Aorta (tissue), 5 donors: ENCODE measurements at places on chromosomes 7 and 10. TPM values are rescaled to one million over a fixed set of nuclear protein-coding genes. Genes with fewer than 3 reads are reported as not detected.

- no peak overlapping the region for H3K27ac ChIP-seq
- H3K4me1 ChIP-seq: no peaks in the 10 kb centered on the region
- H3K36me3 ChIP-seq: no peaks in the 10 kb centered on the region
- no peak for DNase-seq
- H3K4me3 ChIP-seq: no peak overlapping the region
Observed at GRCh38 chr7:54111814-54112511, 430.2 kb upstream of the VSTM2A start.

The ASZ1 gene
- not detected for total RNA-seq

The PRTFDC1 gene
- total RNA-seq: 9.2 TPM

DNA sequence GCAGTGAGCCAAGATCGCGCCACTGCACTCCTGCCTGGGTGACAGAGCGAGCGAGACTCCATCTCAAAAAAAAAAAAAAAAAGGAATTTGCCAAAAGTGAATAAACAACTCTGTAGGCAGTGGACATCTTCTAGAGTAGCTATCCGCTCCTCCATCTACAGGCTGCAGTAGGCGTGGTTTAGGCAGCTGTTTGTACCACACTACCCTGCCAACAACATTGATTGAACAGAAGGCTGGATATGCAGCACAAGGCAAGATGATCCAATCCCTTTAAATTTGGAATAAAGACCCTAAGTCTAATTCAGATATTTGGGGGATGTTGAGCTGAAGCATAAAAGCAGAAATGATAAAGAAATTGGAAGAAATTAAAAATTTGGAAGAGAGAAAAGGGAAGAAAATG, 141.6 kb downstream of the TES start:
- no peak overlapping the region for H3K27ac ChIP-seq
- H3K4me1 ChIP-seq: peaks cover 9% of the 10 kb centered on the region
- H3K4me3 ChIP-seq: no peak overlapping the region
- no peak for DNase-seq
- H3K36me3 ChIP-seq: no peaks in the 10 kb centered on the region

- peaks cover 19% of the 10 kb centered on the region for H3K4me1 ChIP-seq
- DNase-seq: no peak
- H3K27ac ChIP-seq: peak overlapping the region; percentile 93
- H3K27me3 ChIP-seq: no peaks in the 10 kb centered on the region
- no peak overlapping the region for H3K4me3 ChIP-seq
Observed at GRCh38 chr10:77247031-77247990, 390.3 kb downstream of the KCNMA1 start.

GRCh38 chr10:123097039-123097438, 38.7 kb upstream of the HMX3 start:
- H3K4me3 ChIP-seq: no peak overlapping the region
- DNase-seq: no peak
- H3K36me3 ChIP-seq: no peaks in the 10 kb centered on the region
- no peaks in the 10 kb centered on the region for H3K27me3 ChIP-seq

DNA sequence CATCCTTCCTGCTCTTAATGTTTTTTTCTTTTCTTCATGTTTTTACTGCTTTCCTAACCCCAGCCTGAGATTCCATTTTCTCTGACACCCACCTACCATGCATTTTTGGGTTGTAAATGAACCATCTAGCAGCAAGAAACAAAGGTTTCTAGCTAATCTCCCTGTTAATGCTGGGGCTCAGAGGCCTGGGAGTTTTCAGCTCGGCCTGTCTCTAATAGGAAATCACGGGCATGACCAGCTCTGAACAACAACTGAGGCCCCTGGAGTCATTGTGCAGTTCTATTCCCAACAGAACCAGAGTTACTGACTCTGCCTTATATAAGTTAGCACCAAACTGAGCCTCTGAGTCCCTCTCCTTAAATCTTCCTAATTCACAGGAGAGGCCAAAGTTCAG, 134.8 kb downstream of the CFAP58 start:
- H3K4me3 ChIP-seq: no peak overlapping the region
- no peak for DNase-seq
- H3K27ac ChIP-seq: no peak overlapping the region
- H3K4me1 ChIP-seq: no peaks in the 10 kb centered on the region
- H3K27me3 ChIP-seq: no peaks in the 10 kb centered on the region

The IL15RA gene
- total RNA-seq: 21.2 TPM

DNA sequence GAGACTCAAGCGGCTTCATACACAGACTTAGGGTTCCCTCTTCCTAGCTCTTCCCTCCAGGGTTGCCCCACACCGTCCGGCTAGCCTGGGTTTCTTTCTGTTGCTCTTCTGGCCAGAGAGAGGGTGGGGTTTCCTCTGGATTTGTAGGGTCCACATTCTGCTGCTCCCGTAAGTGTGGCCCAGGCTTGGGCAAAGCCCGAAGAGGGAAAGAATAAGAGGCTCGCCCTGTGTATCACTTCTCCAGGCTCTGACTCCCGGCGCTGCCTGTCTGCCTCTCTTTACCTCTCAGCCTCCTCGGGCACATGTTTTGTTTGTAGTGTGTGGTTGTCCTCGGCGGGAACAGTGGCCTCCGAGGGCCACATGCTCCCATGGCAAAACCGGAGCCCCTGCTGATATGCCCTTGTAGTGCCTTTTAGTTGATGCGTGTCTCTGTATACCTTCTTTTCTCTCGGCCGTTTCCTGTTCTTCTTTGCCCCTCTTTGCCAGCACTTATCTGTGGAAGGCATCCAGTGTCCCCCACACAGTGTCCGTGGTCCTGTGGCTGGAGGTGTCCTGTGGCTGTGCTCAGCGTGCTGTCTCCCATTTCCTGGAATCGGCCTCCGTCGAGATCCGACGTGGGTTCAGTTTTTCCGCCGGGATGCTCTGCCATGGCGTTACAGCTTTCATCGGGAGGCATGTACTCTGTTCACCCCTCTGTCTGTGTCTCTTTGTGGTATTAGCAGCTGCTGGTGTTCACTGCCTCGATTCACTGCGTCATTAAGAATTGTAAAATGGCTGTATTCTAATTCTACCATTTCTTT, 102.9 kb downstream of the INPP5A start:
- DNase-seq: no peak
- H3K27me3 ChIP-seq: no peaks in the 10 kb centered on the region
- no peak overlapping the region for H3K27ac ChIP-seq
- no peak overlapping the region for H3K4me3 ChIP-seq
- H3K36me3 ChIP-seq: no peaks in the 10 kb centered on the region

The PRPS1L1 gene
- not detected for total RNA-seq

DNA sequence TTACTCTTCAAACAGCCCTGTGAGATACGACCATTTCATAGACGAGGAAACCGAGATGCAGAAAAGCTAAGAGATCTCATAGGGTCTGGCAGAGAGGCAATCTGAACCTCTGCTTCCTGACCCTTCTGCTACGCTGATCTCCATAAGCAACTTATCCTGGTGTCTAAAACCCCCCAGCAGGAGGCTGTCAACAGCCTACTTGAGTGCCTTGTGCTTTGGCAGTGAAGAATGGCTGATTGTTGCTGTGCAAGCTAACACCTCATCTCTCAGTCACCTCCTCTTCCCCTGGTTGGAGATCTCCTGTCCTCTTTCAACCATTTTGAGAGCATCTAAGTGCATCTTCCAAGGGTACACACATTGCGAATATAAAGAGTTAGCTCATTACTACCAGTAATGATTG, 86.2 kb downstream of the AOAH start:
- H3K27me3 ChIP-seq: no peaks in the 10 kb centered on the region
- DNase-seq: no peak
- H3K4me3 ChIP-seq: no peak overlapping the region
- H3K4me1 ChIP-seq: no peaks in the 10 kb centered on the region

DNA sequence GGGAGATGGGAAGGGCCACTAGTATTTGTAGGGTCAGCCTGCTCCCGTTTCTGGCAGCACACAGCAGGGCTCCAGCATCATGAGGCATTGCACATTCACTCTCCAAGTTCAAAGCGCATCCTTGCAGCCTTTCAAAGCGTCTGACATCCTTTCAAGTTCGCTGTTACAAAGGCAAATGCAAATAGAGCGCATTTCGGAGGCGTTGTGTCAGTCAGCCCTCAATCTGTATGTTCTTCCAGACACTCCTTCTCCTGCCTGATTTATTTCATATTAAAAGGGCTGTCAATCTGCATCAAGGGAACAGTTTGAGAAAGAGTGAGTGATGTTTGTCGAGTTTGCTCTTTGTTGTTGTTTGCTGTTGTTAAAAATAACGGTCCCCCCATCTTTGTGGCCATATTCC, 188.5 kb downstream of the SNX10 start:
- H3K36me3 ChIP-seq: no peaks in the 10 kb centered on the region
- no peak overlapping the region for H3K4me3 ChIP-seq
- no peak overlapping the region for H3K27ac ChIP-seq

- H3K36me3 ChIP-seq: no peaks in the 10 kb centered on the region
- H3K4me3 ChIP-seq: no peak overlapping the region
- DNase-seq: no peak
- no peak overlapping the region for H3K27ac ChIP-seq
- no peaks in the 10 kb centered on the region for H3K4me1 ChIP-seq
Observed at GRCh38 chr7:142554560-142555532, 194.4 kb upstream of the PRSS1 start.

The STEAP1 gene
- total RNA-seq: 41.1 TPM

The ACSM6 gene
- total RNA-seq: 0.99 TPM

GRCh38 chr10:44975431-44976331, 2.9 kb downstream of the DEPP1 start:
- H3K4me1 ChIP-seq: peaks cover 3% of the 10 kb centered on the region
- peaks cover 4% of the 10 kb centered on the region for H3K36me3 ChIP-seq
- H3K4me3 ChIP-seq: peak overlapping the region; percentile 94
- peak overlapping the region; percentile 11 for H3K27ac ChIP-seq
- DNase-seq: peak; percentile 79
- H3K27me3 ChIP-seq: no peaks in the 10 kb centered on the region

The PILRA gene
- total RNA-seq: 21.5 TPM

GRCh38 chr10:71258446-71259145, 46.2 kb downstream of the UNC5B start:
- no peak for DNase-seq
- H3K27me3 ChIP-seq: no peaks in the 10 kb centered on the region
- no peaks in the 10 kb centered on the region for H3K36me3 ChIP-seq
- H3K4me1 ChIP-seq: no peaks in the 10 kb centered on the region

DNA sequence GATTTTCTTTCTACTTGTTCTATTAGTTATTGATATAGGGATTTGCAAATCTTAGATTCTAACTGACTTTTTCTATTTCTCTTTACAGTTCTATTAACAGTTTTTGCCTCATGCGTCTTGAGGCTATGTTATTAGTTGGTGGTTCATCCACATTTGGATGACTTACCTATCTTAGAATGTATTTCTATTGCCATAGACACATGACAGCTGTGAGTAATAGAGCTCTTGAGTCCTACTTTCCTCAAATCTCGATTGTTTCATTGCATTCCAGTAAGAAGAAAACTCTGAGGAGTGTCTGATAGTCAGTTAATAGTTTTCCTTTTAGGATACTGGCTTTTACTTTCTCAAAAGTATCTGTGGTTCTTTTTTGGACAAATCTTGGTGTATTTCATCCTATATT, 241.4 kb upstream of the ZNF32 start:
- no peaks in the 10 kb centered on the region for H3K27me3 ChIP-seq
- no peak for DNase-seq
- H3K27ac ChIP-seq: no peak overlapping the region
- no peak overlapping the region for H3K4me3 ChIP-seq
- H3K4me1 ChIP-seq: no peaks in the 10 kb centered on the region

DNA sequence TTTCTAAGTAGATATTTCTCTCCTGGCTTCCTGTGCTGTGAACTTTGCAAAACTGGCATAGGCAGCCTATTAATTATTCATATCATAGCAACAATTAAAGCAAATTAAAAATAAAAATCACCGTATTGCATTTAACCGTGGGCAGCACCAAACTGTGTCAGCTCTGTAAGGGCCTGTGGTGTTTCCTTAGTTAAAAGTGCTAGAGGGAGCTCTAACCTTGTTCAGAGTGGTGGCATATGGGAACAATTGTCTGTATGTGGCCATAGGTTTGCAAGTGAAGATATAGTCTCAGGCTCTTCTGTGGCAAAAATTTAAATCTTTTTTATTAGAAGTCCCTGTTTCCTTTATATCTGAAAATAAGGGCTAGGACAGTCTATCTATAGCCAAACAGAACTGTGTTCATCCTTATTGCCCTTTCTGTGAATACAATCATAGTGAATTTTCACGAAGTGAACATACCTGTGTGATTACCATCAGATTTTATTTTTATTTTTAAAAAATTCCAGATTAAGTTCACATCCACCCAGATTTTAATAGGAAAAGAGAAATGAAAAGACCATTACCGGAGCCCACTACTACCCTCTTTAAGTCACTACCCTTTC, 92.6 kb downstream of the POLL start:
- H3K27me3 ChIP-seq: no peaks in the 10 kb centered on the region
- no peak for DNase-seq
- H3K27ac ChIP-seq: no peak overlapping the region
- no peak overlapping the region for H3K4me3 ChIP-seq

DNA sequence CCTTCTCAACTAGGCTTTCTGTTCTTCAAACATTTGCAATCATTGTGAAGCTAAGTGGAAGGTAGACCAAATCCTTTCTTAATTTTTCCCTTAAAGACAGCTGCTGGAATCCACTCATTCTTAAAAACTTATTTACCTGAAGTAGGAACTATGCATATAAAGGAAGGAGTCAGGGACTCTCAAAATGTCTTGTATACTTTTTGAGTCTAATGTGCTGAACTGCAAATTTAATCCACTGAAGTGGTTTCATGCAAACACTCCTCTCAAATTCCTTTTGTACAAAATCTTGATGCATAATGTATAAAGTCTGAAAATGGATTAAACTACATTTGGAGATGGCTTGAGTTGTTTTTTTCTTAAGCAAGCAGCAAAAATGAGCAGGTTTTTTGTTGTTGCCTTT, 118.0 kb downstream of the CABCOCO1 start:
- no peak overlapping the region for H3K4me3 ChIP-seq
- no peaks in the 10 kb centered on the region for H3K4me1 ChIP-seq
- no peak overlapping the region for H3K27ac ChIP-seq
- H3K36me3 ChIP-seq: no peaks in the 10 kb centered on the region

- no peak overlapping the region for H3K27ac ChIP-seq
- H3K4me3 ChIP-seq: no peak overlapping the region
- DNase-seq: no peak
- H3K4me1 ChIP-seq: no peaks in the 10 kb centered on the region
- H3K27me3 ChIP-seq: no peaks in the 10 kb centered on the region
- no peaks in the 10 kb centered on the region for H3K36me3 ChIP-seq
Observed at GRCh38 chr10:11533328-11533781, 78.1 kb downstream of the USP6NL start.

- no peaks in the 10 kb centered on the region for H3K27me3 ChIP-seq
- no peaks in the 10 kb centered on the region for H3K4me1 ChIP-seq
- H3K27ac ChIP-seq: no peak overlapping the region
Observed at GRCh38 chr7:70701477-70701876, 430.5 kb upstream of the GALNT17 start.

DNA sequence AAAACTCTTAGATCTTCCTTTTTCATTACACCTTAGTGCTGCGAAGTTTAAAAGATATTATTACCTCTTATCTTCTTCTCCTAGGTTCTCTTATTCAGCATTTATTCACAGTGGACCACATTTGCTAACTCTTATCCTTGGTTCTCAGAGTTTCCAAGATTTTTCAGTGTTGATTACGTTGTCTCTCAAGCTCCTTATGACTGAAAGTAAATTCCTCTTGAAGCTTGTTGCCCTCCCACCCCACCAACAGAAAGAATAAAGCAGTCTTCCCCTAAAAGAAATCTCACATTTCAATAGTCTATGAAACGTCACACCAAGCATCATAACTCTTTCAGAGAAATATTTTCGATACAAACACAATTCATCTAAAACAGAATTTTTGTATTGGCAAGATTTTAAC, 362.5 kb downstream of the MAGI2 start:
- H3K36me3 ChIP-seq: no peaks in the 10 kb centered on the region
- H3K4me3 ChIP-seq: no peak overlapping the region
- no peak for DNase-seq
- no peak overlapping the region for H3K27ac ChIP-seq
- no peaks in the 10 kb centered on the region for H3K4me1 ChIP-seq

GRCh38 chr7:55255496-55256445, 109.4 kb upstream of the LANCL2 start:
- H3K36me3 ChIP-seq: no peaks in the 10 kb centered on the region
- H3K27ac ChIP-seq: no peak overlapping the region
- peak overlapping the region; percentile 21 for H3K4me3 ChIP-seq
- no peaks in the 10 kb centered on the region for H3K4me1 ChIP-seq

The ZNF239 gene
- 3.3 TPM for total RNA-seq
